Chondrocyte (in vitro differentiated cells): ENCODE measurements at places on chromosomes 11 and 22. TPM values are rescaled to one million over a fixed set of nuclear protein-coding genes. Genes with fewer than 3 reads are reported as not detected.

GRCh38 chr22:50683086-50683993, 10.7 kb downstream of the SHANK3 start:
- peak; percentile 59 for DNase-seq

DNA sequence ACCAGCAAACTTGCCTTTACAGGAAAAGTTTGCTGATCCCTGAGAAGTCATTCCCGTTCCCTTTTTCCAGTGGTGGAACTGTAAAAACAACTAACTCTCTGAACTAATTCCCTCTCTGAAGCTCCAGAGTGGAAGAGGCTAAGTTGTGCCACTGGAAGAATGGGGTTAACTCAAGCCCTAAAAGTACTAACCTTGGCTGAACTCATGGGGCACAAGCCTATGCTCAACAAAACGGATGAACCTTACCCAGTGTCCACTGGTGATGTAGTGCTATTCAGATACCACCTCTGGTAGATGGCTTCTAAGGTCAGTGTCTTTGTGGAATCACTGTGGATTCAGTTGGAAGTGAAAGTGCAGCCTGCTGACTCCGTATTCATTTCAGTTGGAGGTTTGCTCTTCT, 59.9 kb upstream of the GNAZ start:
- no peak for DNase-seq

DNA sequence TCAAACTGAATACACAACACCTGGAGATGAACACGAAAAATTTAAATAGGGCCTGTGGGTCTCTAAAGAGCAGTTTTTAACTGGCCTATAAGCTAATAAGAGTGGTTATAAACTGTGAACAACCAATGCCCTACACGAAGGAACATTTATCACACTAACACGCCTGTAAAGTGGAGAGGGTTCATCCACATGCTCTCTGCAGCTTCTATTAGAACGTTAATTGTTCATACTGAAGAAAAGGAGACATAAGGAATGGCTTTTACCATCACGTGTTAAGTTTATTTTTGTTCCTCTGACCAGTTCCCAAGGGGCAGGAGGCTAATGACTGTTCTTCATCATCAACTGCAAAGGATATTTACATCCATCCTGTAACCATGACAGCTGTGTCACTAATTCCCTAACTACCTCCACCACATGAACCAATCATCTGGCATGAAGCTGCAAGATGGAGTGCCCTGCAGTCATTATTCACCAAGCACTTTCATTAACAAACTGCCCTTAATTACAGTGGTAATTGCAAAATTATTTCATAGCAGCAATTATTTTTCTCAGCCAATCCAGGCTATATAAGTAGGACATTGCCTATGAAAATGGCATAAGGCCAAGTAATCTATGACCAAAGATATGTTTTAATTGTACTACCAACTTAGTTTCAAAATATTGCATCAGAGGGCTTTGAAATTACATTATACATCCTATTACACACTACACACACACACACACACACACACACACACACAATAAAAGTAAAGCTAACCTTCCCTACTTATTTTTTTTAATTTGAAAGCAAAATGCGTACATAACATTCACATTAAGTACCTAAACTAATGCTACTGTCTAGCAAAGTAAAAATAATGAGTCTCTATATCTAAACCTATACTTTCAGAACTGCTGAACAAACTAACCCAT, 186.7 kb downstream of the CADM1 start:
- no peak for DNase-seq

DNA sequence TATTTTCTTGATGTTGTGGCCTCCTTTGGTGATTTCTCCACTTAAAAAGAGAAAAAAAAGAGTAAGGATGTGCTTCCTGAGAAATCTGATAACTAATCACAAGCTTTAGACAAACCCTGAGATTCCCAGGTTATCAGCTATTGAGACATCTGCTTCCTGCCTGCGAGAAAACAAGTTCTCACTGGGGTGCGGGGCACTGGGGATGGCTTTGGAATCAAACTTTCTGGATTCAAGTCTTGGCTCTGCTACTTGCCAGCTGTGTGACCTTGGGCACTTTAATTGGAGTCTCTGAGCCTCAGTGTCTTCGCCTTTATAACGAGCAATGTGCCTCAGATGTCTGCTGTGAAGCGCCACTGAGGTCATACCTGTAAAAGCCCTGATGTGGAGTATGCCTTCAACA, 152.5 kb upstream of the NAV2 start:
- no peak for DNase-seq

DNA sequence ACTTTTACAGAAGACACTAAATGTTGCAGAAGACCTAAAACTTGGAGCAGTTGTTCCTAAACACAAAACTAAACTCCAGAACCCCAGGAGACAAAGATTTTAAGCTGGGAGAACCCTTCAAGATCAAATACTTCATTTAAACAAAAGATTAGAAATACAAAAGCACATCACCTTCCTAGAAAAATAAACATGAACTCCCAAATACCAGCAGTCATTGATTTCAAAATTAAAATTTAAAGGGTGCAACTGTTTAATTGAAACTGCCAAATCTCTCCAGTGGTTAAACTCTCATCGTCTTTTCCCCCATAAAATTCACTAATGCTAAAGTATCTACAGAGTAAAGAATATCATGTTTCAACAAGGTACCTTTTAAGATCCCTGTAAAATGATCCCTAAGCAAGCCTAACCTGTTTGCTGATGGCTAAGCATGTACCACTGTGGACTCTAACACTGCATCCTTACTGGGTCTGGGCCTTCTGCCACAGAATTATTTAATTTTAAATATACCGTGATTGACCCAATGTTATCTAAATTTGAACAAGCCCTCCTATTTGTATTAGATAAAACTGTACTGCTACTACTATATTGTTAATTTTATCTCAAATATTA, 53.7 kb upstream of the CCDC34 start:
- DNase-seq, result no peak

DNA sequence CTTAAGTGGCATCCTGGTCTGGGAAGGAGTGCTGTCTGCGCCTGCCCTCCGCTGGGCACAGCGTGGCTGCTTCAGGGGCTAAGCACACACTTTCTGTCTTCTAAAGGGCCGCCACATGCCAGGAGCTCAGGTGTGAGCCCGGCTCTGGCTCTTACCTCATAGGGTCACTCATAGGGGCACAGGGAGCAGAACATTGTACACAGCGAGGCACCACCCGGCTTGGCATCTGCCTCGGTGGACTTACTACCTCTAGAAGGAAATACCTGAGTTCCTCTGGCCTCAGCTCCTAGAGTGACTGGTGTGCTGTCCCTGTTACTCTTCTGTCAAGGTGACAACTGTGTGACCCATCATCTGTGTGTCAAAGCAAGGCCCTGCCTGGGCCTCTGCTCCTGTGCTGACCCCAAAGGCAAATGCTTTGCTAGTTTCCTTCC, 13.4 kb downstream of the NEAT1 start:
- DNase-seq, result no peak

- no peak for DNase-seq
Measured at GRCh38 chr11:72079819-72080325, 470 bp downstream of the NUMA1 start.

GRCh38 chr11:78920329-78920728, 345.7 kb upstream of the NARS2 start:
- DNase-seq, result no peak

DNA sequence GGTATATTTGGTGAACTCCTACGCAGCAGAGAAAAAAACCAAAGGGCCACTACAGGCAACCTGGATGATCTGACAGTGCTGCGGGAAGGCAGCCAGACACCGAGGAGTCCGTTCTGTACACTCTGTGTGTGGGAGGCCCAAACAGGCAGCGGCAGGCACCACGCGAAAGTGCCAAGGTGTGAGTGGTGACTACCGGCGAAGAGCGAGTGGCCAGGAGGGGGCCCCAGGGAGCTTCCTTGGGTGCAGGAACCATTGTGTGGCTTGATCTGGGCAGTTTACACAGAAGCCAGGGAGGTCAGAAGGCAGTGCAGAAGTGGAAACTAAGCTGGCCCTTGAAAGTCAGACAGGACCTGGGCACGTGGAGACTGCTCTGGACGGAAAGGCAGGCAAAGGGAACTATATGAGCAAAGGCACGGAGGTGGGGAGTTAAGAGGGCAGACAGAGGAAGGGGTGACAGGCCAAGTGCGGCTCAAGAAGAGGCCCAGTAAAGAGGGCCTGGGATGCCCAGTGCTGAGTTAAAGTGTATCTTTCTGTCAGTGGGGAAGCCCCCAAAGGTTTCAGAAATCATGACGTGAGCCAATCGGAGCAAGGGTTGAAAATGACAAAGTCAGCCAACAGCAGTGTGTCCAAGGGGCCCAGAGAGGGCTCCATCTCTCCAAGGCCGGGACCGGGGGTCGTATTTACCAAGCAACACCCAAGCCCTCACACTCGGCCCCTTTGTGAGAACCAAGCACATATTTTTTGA, 10.6 kb downstream of the TMEM184B start:
- no peak for DNase-seq

DNA sequence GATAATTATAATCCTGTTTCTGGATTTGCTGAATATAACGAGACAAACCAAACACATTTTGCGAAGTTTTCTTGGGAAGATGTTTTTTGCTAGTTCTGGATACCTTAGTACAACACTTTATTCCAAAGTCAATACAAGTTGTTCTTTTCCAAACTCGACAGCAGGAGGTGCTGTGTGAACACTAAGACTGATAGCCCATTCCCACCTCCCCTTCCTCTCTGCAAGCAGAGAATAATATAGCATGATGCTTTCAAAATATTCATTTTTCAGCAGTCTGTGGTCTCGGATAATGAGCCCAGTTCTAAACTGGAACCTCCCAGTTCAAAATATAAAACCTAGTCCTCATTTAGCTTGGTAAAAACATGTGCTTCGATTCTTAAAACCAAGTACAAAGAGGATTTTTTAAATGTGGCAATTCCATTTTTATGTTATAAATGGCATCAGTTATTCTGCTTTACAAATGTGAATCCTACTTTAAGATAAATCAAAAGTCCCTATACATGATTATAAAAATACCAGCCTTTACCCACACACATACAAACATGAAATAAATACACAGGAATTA, 129.1 kb downstream of the DCDC1 start:
- DNase-seq, result no peak

GRCh38 chr11:36874291-36874690, 276.3 kb upstream of the RAG2 start:
- DNase-seq, result no peak

DNA sequence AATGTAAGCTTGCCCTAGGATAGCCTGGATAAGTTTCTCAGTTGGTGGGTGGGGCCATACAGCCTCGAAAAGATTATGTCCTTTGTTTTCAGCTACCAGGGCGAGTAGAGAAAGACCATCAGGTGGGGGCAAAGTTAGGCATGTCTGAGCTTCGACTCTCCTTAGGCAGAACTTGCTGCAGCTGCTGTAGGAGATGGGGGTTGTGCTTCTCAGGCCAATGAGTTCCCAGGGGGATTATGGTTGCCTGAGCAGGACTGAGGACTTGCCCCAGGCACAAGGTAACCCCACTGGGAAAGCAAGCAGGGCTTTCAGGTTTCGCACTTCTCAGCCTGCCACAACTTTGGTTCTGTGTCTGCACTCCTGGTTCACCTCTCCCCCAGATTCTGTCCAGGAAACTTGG, 173.4 kb upstream of the SESN3 start:
- DNase-seq, result no peak

DNA sequence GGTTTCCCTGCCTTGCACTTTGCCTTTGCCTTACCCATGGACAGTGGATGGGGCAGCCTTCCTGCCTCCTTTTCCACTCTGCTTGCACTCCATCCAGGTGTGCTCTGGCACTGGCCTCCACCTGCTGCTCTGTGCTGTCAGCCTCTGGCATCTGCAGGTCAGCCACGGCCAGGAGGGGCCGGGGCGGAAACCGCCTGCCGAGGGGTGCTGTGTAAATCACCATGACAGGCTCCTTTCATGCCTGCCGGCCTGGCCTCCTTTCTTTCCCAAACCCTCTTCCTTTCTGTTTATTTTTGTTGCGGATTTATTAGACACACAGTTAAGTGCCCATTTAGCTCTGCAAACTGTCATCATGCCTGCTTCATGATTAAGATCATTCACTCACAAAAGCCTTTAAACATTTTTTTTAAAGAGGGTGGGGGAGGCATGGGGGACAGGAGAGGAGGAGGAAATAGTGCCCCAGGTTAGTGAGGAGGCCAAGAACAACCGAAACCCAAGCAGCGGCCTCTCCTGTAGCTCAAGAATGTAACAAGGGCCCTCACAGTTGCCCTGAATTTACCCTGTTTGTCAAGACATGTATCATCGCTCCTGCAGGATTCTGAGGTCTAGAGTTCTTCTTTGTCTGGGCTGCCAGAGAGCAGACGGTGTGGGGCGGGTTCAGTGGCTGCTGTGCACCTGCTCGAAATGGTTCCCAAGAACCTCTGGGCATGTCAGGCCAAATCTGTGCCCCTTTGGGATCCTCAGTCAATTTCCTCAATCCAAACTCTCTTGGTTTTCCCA, 83.3 kb downstream of the BARX2 start:
- DNase-seq, result no peak

DNA sequence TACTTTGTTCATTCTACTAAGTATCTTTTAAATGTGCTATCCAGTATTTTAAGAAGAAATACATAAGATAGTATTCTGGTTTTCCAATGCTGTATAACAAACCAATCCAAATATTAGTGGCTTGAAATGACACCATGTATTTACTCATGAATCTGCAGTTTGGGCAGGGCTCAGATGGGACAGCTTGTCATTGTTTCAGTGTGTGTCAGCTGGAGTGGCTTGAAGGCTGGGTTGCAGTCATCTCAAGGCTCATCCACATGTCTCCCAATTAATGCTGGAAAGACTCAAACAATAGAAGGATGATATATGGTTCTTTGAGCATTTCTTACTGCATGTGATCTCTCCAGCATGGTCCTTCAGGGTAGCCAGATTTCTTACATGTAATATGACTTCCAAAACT, 146.2 kb downstream of the ARHGAP42 start:
- no peak for DNase-seq

DNA sequence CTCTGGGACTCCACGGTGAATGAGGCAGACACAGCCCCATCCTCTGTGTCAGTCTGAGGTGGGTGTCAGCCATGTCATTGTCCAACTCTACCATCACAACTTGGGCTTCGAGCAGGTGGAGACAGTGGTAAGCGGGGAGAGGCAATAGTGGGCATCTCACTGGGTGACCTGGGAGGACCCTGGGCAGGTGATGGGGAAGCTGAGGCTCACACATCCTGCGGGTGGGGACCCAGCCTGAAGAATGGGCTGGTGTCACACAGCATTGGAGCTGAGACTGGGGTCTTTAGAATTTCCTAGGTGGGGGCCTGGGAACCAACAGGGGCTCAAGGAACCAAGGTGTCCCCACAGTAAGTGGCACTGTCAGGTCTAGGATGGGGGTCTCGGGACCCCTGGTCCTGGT, 7.0 kb upstream of the SMARCB1 start:
- no peak for DNase-seq

MS4A4E gene
- total RNA-seq, result 0.20 TPM in 1 of 3 replicates, not detected in the others

LDHAL6A gene
- total RNA-seq, result not detected in 3 replicates

OR5B21 gene
- total RNA-seq, result not detected in 3 replicates

CABP7 gene
- not detected in 3 replicates for total RNA-seq

CHST1 gene
- total RNA-seq, result 1.9 to 13.6 TPM (median 12.5 TPM) in 3 replicates

TMEM225 gene
- total RNA-seq, result not detected in 3 replicates

BACE1 gene
- 62.7 to 67.2 TPM (median 66.0 TPM) in 3 replicates for total RNA-seq

NPAS4 gene
- total RNA-seq, result 0.60 to 1.7 TPM (median 1.2 TPM) in 3 replicates

MS4A7 gene
- total RNA-seq, result not detected in 3 replicates
